HT1080 (cell line): ENCODE measurements at places on chromosomes 4 and X. TPM values are rescaled to one million over a fixed set of nuclear protein-coding genes. Genes with fewer than 3 reads are reported as not detected.

The CT45A3 gene
- total RNA-seq = 0.24 and 0.47 TPM in 2 replicates

The S100G gene
- not detected in 2 replicates for total RNA-seq

The TREX2 gene
- 0.84 and 1.8 TPM in 2 replicates for total RNA-seq

The ZNF630 gene
- total RNA-seq = not detected in 2 replicates

The KLHL13 gene
- 3.9 and 7.8 TPM in 2 replicates for total RNA-seq

The VEGFC gene
- total RNA-seq = 43.6 and 51.2 TPM in 2 replicates

The ZNF711 gene
- 0.13 and 0.16 TPM in 2 replicates for total RNA-seq

The MAGEA2 gene
- 87.1 and 93.8 TPM in 2 replicates for total RNA-seq

The DCTD gene
- total RNA-seq = 99.3 and 113 TPM in 2 replicates

The GLRA3 gene
- total RNA-seq = not detected in 2 replicates

The ZNF718 gene
- total RNA-seq = 0.67 and 1.5 TPM in 2 replicates

The MUC7 gene
- not detected in 2 replicates for total RNA-seq

The CXCL3 gene
- total RNA-seq = 3.8 and 5.5 TPM in 2 replicates

The GPAT3 gene
- 106 and 121 TPM in 2 replicates for total RNA-seq

The TMEM31 gene
- not detected in 2 replicates for total RNA-seq

The TEX13C gene
- total RNA-seq = 0.14 TPM in 1 of 2 replicates, not detected in the other

The SHROOM4 gene
- 1.5 and 1.9 TPM in 2 replicates for total RNA-seq

The ADGRG2 gene
- total RNA-seq = 0.06 TPM in 1 of 2 replicates, not detected in the other

The BEX2 gene
- 2.0 and 2.9 TPM in 2 replicates for total RNA-seq

The KLHL4 gene
- total RNA-seq = 5.3 and 8.5 TPM in 2 replicates

The NAP1L3 gene
- 8.0 and 8.9 TPM in 2 replicates for total RNA-seq

The PIR gene
- total RNA-seq = 15.6 and 19.3 TPM in 2 replicates

The PDGFC gene
- total RNA-seq = 46.5 and 52.3 TPM in 2 replicates

The FOXR2 gene
- total RNA-seq = 16.4 and 18.0 TPM in 2 replicates

The ATP8A1 gene
- total RNA-seq = 0.06 and 0.17 TPM in 2 replicates

The TXK gene
- 0.06 and 0.07 TPM in 2 replicates for total RNA-seq

The ZRSR2 gene
- total RNA-seq = 1.0 and 2.6 TPM in 2 replicates

The ADH1C gene
- total RNA-seq = not detected in 2 replicates
